Activated CD4-positive, alpha-beta T cell treated with anti-CD3 and anti-CD28 coated beads, Interleukin-2, amount 10 ng/mL, durations not matched to agents 7 days and 5 days (primary cell): ENCODE measurements at places on chromosomes 12 and 14. TPM values are rescaled to one million over a fixed set of nuclear protein-coding genes. Genes with fewer than 3 reads are reported as not detected.

RTL1 gene
- total RNA-seq, result not detected

GRCh38 chr12:32197421-32197820 lies 90.8 kb downstream of the BICD1 start:
- DNase-seq, result no peak
- H3K27me3 ChIP-seq, result no peaks in the 10 kb centered on the region
- H3K27ac ChIP-seq, result no peak overlapping the region
- H3K4me1 ChIP-seq, result peaks cover 2% of the 10 kb centered on the region

GRCh38 chr14:87264272-87264785 lies 728.7 kb downstream of the GALC start:
- H3K36me3 ChIP-seq, result no peaks in the 10 kb centered on the region
- H3K4me3 ChIP-seq, result no peak overlapping the region
- H3K27me3 ChIP-seq, result no peaks in the 10 kb centered on the region
- DNase-seq, result no peak
- no peaks in the 10 kb centered on the region for H3K4me1 ChIP-seq

DNA sequence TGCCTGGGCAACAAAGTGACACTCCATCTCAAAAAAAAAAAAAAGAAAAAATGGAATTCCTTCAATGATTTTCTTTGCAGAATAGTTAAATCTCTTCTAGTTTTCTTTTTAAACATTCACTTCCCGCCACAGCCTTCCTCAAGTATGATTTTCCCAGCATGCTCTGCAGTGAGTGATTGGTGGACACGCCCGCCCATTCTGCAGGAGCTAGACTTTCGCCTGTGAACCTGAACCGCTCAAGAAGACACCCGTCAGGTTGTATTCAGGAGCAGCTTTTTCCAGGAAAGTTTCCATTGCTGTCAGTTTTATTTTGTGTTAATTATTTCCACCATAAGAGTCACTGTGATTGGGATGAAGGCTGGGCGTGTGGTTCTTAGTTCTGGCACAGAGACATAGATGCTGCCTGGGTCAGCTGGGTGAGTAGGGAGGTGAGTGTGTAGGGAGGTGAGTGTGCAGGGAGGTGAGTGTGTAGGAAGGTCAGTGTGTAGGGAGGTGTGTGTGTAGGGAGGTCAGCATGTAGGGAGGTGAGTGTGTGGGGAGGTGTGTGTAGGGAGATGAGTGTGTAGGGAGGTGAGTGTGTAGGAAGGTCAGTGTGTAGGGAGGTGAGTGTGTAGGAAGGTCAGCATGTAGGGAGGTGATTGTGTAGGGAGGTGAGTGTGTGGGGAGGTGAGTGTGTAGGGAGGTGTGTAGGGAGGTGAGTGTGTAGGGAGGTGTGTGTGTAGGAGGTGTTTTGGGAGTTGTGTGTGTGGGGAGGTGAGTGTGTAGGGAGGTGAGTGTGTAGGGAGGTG lies 76.2 kb downstream of the KIF26A start:
- no peak overlapping the region for H3K27ac ChIP-seq
- no peaks in the 10 kb centered on the region for H3K36me3 ChIP-seq
- no peak for DNase-seq
- H3K4me3 ChIP-seq, result no peak overlapping the region
- H3K4me1 ChIP-seq, result no peaks in the 10 kb centered on the region

- DNase-seq, result no peak
- H3K4me1 ChIP-seq, result no peaks in the 10 kb centered on the region
- no peaks in the 10 kb centered on the region for H3K36me3 ChIP-seq
- H3K27ac ChIP-seq, result no peak overlapping the region
- no peak overlapping the region for H3K4me3 ChIP-seq
- peaks cover 36% of the 10 kb centered on the region for H3K27me3 ChIP-seq
Observed at GRCh38 chr12:8603286-8603685, 9.4 kb downstream of the AICDA start.

EIF5 gene
- 179 TPM for total RNA-seq

DNA sequence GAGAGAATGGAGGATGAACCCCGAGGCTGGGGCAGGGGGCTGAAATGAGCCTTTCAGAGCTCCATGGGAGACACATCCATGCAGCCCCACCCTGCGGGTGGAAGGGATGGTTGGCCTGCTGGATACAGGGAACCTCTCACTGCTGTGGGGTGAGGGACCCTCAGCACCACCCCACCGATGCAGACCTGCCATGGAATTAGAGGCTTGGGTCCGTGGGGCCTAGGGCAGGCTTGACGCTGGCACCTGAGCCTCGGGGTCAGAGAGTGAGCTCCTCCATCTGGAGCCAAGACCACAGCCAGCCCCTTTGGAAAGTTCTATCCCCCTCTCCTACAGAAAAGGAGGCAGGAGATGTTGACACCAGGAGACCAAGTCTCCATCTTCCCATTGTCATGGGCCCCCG lies 7.4 kb upstream of the KRT74 start:
- H3K27me3 ChIP-seq, result no peaks in the 10 kb centered on the region
- H3K4me1 ChIP-seq, result peaks cover 37% of the 10 kb centered on the region
- H3K4me3 ChIP-seq, result no peak overlapping the region
- no peak for DNase-seq
- no peaks in the 10 kb centered on the region for H3K36me3 ChIP-seq

DNA sequence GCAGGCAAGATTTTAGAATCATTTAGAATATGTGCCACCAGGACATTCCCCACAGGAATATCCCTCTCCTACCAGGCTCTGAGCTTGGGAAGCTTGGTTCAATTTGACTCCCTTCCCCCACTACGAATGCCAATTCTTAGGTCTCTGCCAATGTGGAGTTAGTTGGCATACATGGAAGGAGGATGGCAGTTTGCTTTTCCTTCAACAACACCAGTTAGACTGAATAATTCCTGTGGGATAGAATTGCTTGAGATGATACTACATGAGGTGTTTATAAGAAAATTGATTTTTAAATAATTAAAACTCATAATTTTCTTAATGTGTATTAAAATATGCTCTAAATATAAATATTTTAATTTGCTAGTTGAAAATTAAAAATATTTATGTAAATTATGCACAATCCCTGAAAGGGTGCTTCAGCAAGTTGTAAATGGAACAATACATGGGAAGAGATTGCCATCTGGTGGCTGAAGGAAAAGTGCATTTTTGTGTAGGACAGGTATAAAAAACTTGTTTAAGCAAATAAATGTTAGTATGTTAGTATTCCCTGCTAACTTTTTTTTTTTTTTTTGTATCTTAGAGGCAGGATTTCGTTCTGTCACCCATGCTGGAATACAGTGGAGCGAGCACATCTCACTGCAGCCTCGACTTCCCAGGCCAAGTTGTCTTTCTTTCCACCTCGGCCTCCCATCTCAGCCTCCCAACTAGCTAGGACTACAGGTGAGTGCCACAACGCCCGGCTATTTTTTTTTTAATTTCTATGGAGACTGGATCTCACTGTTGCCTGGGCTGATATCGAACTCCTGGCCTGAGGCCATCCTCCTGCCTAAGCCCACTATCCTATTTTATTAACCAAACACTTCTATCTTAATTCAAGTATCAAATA lies 25.8 kb upstream of the STRAP start:
- H3K36me3 ChIP-seq, result no peaks in the 10 kb centered on the region
- H3K27me3 ChIP-seq, result peaks cover 17% of the 10 kb centered on the region
- no peak overlapping the region for H3K27ac ChIP-seq
- H3K4me1 ChIP-seq, result no peaks in the 10 kb centered on the region

DNA sequence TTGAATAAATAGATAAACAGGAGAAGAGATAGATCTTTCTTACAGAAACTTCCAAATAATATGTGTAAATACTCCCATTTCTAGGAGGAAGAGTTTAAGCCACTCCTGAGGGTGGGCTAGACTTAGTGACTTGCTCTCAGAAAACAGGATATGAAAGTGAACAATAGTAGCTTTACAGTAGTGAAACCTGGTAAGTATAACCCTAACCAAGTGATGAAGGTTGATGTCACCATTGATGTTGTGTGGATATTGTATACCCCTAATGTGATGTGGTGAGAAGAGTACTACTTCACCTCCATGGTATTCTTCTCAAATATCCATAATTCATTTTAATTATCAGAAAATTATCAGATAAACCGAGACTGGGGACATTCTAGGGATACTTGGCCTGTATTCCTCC lies 20.9 kb downstream of the AKAP6 start:
- no peaks in the 10 kb centered on the region for H3K36me3 ChIP-seq
- H3K27ac ChIP-seq, result no peak overlapping the region
- H3K4me3 ChIP-seq, result no peak overlapping the region
- H3K4me1 ChIP-seq, result no peaks in the 10 kb centered on the region
- no peak for DNase-seq
- H3K27me3 ChIP-seq, result peaks cover 3% of the 10 kb centered on the region

RIMBP2 gene
- not detected for total RNA-seq

OAS1 gene
- 194 TPM for total RNA-seq

DNA sequence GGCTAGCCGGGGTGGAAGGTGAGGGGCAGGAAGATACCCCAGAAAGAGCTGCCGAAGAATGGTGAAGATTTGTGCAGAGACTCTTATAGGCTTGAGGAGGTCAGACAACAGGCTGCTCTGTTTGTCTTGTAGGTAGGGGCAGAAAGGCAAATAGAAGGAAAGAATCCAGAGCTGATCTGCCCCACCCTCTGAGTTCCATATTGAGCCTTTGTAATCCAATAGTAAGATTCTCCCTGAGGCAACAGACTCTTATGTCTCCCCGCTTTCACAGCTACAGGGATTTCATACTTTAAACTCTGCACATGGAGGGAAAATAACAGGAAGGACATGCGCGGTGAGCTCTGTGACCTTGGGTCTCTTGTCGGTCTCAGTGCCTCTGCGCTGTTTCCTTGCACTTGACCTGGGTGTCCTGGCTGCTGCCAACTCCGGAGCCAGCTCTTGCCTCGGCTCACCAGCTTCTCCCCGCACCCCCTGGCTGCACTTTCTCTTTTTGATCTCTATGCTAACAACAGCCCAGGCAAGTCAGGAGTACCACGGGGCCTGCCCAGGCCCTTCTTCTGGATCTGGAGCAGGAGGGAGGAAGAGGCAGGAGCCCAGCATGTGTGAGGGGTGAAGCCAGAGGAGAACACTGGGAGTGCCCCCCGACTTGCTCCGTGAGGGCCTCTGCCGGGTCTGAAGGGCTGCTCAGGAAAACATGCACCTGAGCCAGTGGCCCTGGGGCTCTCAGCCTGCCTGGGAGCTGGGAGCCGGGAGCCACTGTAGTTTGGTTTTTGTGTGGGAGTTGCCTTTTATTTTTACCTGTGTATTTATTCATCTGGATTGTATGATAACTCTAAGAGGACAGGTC lies 75.8 kb downstream of the PPP1R36 start:
- no peak overlapping the region for H3K27ac ChIP-seq
- H3K27me3 ChIP-seq, result peaks cover 14% of the 10 kb centered on the region
- no peak overlapping the region for H3K4me3 ChIP-seq
- DNase-seq, result no peak
- no peaks in the 10 kb centered on the region for H3K36me3 ChIP-seq

GRCh38 chr14:71472356-71473340 lies 459.6 kb upstream of the RGS6 start:
- DNase-seq, result no peak
- H3K27me3 ChIP-seq, result no peaks in the 10 kb centered on the region
- peaks cover 30% of the 10 kb centered on the region for H3K4me1 ChIP-seq
- H3K36me3 ChIP-seq, result peaks cover 4% of the 10 kb centered on the region
- no peak overlapping the region for H3K4me3 ChIP-seq

GYS2 gene
- total RNA-seq, result not detected

- no peaks in the 10 kb centered on the region for H3K27me3 ChIP-seq
- no peak overlapping the region for H3K4me3 ChIP-seq
Observed at GRCh38 chr12:131690320-131690719, 20.6 kb upstream of the SFSWAP start.

KRR1 gene
- 75.3 TPM for total RNA-seq

GRCh38 chr12:20629414-20630156 lies 65.5 kb upstream of the SLCO1C1 start:
- no peak overlapping the region for H3K27ac ChIP-seq
- DNase-seq, result no peak
- H3K4me1 ChIP-seq, result no peaks in the 10 kb centered on the region
- H3K27me3 ChIP-seq, result no peaks in the 10 kb centered on the region

SLC5A8 gene
- total RNA-seq, result not detected

PZP gene
- not detected for total RNA-seq

DNA sequence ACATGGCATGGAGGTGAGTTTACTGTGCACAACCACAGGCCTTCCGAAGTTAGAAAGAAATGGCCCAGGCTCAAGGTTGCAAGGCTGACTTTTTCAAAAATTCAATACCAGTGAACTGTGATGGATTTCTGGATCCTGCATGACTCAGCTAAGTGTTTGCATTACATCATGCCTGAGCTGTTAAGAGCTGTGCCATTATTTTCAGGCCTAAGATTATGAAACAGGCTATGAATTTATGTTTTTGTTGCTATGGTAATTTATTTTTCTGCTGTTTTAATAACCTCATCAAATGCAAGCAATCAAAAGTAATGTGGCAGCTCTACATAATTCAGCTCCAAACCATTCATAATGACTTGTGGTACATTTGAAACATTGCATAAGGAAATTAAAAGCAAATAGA lies 457.7 kb upstream of the TMEM132C start:
- DNase-seq, result no peak

GRCh38 chr12:27277846-27278260 lies 33.8 kb downstream of the STK38L start:
- H3K27me3 ChIP-seq, result no peaks in the 10 kb centered on the region
- peaks cover 10% of the 10 kb centered on the region for H3K4me1 ChIP-seq
- DNase-seq, result no peak
- H3K27ac ChIP-seq, result no peak overlapping the region
- H3K4me3 ChIP-seq, result no peak overlapping the region
- peaks cover 3% of the 10 kb centered on the region for H3K36me3 ChIP-seq

DNA sequence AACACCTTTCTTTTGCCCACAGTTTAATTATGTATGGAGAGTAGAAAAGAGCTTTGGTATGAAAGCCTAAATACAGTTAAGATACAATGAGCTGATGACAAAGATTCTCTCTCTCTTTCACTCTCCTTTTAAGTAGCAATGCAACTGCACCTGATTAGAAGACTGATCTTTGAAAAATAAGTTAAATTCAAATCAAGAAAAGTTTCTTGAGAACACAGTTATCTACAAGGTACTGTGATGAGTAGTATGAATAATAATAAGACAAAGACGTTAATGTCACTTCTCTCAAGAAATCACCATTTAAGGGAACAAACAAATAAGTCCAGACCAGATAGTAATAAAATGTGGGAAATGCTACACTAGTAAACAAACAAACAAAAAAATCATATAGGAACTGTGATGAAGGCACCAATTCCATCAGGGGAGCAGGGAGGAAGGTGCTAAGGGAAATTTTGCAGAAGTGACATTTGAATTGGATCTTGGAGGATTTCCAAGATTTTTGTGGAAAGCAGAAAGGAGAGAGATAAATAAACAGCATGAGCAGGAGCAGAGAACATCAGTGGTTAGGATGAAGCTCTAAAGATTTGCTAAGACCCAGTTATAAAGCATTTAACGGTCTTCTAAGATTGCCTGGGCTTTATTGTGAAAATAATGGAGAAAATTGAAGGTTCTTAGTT lies 65.2 kb upstream of the STK38L start:
- H3K4me3 ChIP-seq, result no peak overlapping the region
- no peaks in the 10 kb centered on the region for H3K27me3 ChIP-seq
- no peaks in the 10 kb centered on the region for H3K36me3 ChIP-seq
- peaks cover 27% of the 10 kb centered on the region for H3K4me1 ChIP-seq

DNA sequence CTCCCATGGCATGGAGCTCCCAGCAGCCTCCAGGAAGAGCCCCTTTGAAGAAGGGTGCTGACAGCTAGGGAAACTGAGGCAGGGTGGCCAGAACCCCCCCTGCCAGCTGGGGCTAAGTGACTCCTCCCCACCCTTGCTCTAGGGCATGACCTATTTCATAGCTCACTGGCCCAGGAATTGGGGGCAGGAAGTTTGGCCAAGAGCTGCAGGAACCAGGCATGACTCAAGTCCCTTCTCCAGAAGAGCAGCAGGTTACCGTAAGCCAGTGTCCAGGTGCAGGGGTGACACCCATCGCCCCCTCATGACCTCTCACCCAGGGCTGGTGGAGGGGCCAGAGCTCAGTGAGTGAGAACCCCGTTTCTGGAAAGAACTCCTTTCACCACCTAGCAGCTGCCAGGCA lies 1.9 kb downstream of the RASAL1 start:
- no peak overlapping the region for H3K27ac ChIP-seq
- H3K27me3 ChIP-seq, result peaks cover 4% of the 10 kb centered on the region
- H3K36me3 ChIP-seq, result no peaks in the 10 kb centered on the region

NGDN gene
- 46.4 TPM for total RNA-seq
